ENCODE measurements at places on chromosomes 5 and 9.

DNA sequence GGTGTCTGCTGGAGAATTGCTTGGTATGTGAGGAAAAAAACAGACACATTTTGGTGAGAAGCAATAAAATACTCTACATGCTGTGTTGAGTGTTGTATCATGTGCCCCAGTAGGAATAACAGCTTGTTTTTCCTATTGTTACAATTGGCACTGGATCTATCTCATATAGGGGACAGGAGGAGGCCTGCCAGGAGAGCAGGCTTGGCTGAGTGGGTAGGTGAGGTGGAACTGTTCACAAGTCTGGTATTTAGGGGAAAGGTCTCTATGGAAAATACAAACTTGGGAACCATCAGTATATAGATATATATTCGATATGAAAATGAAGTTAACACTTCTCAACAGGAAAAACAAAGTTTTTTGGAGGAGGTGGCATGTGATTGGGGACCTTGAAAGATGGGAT is 9.5 kb upstream of the SH3TC2 start:
- DNase-seq: no peak

DNA sequence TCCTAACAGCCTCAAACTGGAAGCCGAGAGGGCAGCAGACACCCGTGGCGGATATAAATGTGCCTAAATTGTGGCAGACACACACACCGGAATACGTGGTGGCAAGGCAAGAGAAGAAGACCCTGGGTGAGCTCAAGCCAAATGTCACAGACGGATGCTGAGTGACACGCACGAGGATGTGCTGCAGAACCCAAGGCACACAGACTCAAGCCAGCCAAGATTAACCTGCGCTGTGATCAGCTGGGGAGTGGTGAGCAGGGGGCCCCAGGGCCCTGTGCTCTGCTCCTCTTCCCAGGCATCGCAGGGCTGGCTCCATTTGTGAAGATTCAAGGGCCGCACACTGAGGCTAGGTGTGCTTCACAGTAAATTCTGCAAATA is 16.4 kb downstream of the SEMA4D start:
- no peak for DNase-seq

GRCh38 chr5:26482810-26483375 is 555.5 kb downstream of the CDH9 start:
- no peak for DNase-seq

- no peak for DNase-seq
Observed at GRCh38 chr5:75243100-75243499, 6.4 kb upstream of the ANKRD31 start.

DNA sequence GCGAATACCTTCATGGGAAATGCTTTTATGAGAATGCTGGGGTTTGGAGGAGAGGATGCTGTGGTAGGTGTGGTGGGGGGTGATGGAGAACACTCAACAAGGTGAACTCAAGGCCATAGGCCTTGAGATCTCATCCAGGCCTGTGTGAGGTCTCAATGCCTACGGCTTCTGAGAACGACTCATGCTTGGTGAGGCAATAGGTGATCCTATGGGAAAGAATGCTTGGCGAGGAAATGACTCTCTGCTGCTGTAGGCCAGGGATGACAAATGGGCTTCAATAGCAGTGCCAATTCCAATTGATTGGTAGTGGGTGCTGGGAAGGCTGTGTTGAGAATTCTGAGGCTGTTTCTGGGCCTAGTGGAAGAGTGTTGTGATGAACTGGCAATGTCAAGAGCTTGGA is 280.2 kb upstream of the CLINT1 start:
- no peak for DNase-seq

DNA sequence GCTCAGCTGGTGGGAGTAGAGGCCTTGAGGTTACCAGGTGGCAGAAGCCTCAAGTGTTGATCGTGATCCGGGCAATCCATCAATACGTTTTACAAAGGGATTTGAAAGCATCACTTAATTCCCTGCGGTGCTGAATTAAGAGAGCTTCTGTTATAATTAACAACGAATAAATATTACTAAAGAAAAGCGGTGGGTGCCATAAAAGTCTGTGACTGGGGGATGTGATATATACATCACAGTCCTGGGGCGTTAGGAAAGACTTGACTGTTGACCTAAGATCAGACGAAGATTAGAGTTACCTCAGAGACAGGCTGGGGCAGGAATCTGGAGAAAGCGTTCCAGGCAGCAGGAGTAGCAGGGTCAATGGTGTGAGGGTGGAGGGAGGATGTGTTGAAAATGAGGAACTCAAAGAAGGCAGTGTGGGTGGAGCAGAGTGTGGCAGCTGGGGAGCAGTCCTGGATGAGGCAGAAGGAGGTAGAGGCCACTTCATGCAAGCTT is 6.7 kb upstream of the C5orf63 start:
- DNase-seq: no peak

- DNase-seq: no peak
Observed at GRCh38 chr5:14880688-14881087, 9.1 kb upstream of the ANKH start.

- no peak for DNase-seq
Observed at GRCh38 chr5:73392775-73393174, 55.8 kb downstream of the FOXD1 start.

- no peak for DNase-seq
Observed at GRCh38 chr9:35510754-35511428, 21.0 kb downstream of the RUSC2 start.

- DNase-seq: no peak
Observed at GRCh38 chr9:84669288-84670137, at the start of gene NTRK2. NTRK2 (plus strand) TSS chr9:84669729; CDS start chr9:84670749, 1,020 bp downstream.
